Mesenchymal stem cell (in vitro differentiated cells and primary cell): ENCODE measurements at places on chromosomes 16 and 17.

DNA sequence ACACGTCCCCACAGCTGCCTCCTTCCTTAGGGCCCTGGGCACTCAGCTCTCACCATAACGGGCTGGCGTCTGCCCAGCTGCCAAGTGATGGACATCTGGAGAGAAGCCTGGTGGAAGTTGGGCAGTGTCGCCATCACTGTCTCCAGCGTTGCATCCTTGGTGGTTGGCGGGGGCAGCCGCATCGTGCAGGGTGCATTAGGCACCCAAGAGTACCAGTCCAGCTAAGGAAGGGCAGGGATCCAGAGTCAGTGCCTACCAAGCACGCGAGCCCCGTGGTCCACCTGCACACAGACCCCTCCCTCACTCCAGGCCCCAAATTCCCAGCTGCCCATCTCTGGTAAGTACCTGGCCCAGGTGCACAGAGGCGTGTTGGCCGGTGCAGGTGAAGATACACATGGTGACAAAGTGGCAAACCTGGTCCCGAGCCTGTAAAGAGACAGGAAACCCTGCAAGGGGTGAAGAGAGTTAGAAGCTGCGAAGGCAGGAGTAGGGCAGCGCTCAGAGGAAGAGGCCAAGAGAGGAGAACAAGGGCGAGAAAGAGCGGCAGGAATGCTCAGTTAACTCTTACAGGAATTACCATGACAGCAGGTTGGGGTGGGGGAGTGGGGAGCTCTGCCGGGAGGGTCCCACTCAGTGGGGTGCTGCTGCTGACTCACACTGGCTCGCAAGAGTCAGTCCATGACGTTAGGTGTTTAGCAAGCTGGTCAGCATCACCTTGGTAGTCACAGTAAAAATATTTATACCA, 9.5 kb downstream of the ALOX15 start:
- DNase-seq: peak; percentile 5

- DNase-seq: peak; percentile 53
Measured at GRCh38 chr17:56319531-56319930, 166.3 kb downstream of the ANKFN1 start.

- no peak for DNase-seq
Measured at GRCh38 chr16:75378616-75379015, 54.7 kb downstream of the CFDP1 start.

DNA sequence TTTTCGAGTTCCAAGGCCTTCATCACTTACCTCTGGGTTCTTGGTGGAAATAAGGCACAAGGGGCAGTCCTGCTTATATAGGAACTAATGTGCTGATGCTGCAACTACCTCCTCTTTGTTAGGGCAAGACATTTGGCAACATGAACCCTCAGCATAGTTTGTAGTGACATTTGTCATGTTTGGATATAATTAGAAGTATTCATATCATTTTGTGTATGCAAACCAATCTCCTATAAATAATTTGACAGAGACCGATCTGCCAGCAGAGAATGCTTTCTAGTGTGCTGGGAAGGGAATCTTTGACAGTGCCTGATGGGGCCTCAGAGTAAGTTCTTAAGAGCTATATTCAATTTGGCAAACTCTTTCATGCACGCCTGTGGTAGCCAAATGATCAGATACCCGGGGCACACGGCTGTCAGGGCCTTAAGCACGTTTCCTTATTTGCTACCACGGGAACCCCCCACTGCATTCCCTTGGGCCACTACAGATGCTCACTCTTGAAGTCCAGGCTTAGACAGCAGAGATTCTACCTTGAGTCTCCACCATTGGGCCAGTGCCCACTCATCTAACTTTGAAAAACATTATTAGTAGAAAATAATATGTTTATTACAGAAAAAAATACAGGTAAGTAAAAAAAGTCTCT, at the start of gene MYH8:
MYH8 (minus strand) TSS at position 51 of the 643 bp plus-strand sequence. CDS start 1,723 bp downstream, outside the sequence.
- DNase-seq: no peak

DNA sequence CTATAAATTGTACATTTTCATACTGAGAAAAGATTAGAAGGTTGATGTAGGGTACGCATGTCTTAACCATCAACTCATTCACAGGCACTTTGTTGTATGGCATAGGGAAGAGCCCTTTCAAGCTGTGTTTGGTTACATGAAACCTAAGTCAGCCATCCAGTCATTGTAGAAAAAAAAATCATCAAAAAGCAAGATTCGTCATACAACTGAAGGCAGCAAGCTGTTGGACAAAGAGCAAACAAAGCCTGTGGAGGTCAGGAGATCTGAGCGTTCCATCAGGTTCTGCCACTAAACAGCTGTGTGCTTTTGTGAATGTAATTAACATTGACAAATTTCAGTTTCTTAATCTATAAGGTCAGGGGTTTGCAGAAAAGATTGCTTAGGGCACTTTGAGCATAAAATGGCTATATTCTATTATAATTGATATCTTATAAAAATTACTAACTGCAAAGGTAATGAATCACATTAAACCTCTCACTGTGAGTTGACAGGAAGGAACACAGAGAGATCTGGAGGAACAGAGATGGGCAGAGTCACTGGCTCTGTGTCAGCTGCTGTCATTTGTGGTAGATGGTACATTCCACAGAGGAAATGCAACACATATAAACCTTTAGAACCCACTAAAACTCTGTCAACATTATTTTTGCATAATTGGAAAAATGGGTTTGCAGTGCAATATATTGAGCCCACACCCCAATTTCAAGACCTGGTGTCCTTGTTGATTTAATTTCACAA, 66.3 kb upstream of the MYOCD start:
- DNase-seq: peak; percentile 37

- DNase-seq: no peak
Measured at GRCh38 chr16:90046122-90046970, 27.1 kb upstream of the DBNDD1 start.

DNA sequence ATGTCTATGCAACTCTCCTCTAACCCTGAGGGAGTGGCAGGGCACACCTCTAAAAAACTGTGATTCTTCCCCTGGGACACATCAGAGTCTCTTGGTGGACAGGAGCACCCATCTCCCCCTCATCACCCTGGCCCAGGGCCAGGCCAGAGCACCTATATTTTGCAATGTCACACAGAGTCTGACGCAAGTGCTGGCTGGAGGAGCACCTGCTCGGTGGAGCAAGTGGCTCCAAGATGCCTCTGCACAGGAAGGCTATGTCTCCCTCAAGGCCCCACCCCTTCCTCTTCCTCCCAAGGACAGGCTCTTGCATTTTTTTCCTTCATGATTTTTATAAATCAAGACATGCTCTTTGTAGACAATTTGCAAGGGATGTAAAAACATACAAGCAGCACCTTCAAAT, 13.3 kb downstream of the SNN start:
- DNase-seq: no peak

- DNase-seq: no peak
Measured at GRCh38 chr17:79085921-79086551, 11.4 kb downstream of the ENGASE start.

GRCh38 chr17:73011016-73011486, 81.4 kb downstream of the SLC39A11 start:
- DNase-seq: no peak

DNA sequence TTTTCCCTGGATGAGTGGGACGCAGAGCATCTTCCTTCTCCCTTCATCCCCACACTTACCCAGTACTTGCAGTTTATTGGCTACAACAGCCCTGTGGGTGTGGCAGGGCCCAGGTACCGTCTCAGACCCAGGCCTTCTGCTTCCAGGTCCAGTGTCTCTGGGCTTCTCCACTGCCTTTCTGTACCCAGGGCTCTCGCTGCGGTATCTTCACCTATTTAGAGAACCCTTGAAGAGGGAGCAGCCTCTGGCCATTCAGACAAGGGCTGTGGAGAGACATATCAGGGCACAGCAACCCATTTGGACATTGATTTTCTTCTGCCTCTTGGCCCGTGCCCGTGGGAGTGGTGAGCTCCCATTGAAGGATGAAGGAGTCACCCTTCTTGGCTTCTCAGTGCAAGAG, 17.3 kb downstream of the TBX4 start:
- no peak for DNase-seq

GRCh38 chr17:64503821-64504768, 2.0 kb downstream of the DDX5 start:
- DNase-seq: no peak

GRCh38 chr16:9091867-9092281, 430 bp downstream of the HAPSTR1 start:
- DNase-seq: peak; percentile 33

- no peak for DNase-seq
Measured at GRCh38 chr16:12423131-12423530, 380.6 kb downstream of the CPPED1 start.

GRCh38 chr16:85193876-85194275, 81.6 kb upstream of the CIBAR2 start:
- DNase-seq: no peak

DNA sequence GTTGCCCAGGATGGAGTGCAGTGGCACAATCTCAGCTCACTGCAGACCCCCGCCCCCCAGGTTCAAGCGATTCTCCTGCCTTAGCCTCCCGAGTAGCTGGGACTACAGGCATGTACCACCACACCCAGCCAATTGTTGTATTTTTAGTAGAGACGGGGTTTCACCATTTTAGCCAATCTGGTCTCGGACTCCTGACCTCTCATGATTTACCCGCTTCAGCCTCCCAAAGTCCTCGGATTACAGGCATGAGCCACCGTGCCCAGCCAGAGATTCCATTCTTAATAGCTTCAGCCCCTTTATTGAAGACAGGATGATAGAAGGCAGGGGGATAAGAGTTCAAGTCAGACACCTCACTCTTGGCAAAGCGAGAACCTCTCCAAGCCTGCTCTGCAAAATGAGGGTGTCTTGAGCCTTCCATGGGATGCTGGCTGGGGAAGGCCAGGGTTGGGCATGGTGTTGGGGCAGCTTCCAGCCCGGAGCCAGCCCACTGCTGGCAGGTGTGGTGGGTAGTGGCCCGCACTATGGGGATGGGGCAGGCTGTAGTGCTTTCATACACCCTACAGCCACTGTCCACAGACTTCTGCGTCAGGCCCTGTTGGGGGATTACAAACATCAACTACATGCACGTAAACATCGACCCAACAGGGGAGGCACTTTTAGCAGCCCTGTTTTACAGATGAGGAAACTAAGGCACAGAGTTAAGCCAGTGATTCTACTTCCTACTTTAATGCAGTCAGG, 3.5 kb downstream of the CARHSP1 start:
- no peak for DNase-seq

GRCh38 chr16:1216296-1216619, 8.8 kb downstream of the TPSG1 start:
- DNase-seq: no peak

DNA sequence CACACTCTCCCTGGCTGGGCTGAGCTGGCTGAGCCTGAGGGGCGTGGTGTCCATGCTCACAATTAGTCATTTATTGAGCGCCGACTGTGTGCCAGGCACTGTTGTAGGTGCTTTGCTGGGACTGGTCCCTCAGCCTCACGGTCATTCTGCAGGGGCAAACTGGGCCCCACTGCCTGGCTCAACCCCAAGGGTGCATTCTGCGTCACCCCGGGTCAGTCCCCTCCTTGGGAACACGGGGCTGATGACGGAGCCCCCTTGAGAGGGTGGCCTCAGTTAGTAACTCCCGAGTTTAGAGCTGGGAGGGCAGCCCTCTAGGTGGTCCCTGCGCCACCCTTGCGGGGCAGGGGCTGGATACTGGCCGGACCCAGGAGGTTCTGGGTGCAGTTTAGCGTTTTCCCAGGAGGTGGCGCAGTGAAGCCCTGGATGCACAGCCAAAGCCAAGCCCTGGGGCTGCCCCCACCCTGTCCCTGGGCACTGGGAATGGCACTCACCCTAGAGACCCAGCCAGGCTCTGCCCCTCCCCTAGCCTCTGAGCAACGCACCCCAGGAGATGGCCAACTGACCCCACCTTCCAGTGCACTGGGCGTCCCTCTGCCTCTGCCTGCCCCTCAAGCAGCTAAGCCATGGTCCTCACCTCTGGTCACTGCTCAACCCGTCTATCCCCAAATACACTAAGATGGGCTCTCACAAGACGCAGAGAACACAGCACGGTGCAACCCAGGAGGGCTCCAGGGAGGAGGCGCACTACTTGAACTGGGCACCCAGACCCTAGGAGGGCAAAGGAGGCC, 243.2 kb upstream of the GSE1 start:
- peak; percentile 71 for DNase-seq

DNA sequence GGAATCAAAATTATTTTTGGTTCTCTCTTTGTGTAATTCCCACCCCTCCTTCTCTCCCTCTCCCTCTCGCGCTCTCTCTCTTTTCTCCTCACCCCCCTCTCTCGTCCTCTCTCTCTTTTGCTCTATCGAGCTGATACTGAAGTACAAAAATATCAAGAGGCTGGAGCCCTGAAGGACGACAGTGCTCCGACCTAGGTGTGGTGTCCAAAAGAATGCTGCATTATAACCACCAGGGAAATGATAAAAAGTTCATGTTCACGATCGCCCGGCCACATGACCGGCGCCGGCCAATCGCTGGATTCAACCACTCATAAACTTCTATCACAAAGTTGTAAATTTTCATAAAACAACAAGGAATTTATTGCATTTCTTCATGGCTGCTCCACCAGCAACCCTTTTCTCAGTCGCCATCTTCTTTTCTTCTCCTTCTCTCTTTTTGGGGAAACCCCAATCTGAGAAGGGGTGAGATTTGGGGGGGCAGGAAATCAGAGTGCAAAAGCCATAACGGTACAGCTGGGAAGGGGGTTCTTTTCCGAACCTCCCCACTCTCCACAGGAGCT, at the start of gene HOXB6:
HOXB6 (minus strand) TSS at position 217 of the 560 bp plus-strand sequence. CDS start 6,836 bp downstream, outside the sequence.
- peak; percentile 89 for DNase-seq

GRCh38 chr17:64984851-64985521, 65.7 kb upstream of the LRRC37A3 start:
- peak; percentile 79 for DNase-seq

DNA sequence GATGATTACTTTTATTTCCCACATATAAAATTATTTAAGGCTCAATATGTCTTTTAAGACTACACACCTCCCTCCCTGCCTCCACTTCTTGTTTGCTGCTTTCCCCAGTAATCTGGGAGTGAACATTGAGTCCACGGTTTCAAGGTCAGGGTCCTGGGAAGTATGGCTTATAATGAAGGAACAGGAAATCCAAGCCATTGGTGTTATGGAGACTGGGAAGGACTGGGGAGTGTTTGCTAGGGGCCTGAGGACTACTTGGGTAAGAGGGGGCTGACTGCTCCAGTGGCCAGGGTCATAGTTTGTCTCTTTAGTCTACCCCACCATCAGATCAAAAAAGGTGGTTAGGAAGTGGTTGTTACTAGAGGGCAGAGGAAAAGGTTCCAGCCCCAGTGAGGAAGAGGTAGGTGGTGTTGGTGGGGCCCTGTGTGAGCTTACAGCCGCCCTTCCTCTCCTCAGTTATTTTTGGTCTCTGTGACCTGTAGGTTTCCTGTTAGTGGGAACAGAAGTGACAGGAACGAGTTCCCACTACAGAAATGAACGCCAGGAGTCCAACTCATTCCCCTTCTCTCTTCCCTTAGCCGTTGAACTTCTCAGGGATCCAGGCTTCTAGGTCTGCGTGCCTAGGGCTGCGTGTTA, 742 bp upstream of the SLC16A13 start:
- no peak for DNase-seq

- no peak for DNase-seq
Measured at GRCh38 chr17:55996826-55997225, 156.4 kb upstream of the ANKFN1 start.

DNA sequence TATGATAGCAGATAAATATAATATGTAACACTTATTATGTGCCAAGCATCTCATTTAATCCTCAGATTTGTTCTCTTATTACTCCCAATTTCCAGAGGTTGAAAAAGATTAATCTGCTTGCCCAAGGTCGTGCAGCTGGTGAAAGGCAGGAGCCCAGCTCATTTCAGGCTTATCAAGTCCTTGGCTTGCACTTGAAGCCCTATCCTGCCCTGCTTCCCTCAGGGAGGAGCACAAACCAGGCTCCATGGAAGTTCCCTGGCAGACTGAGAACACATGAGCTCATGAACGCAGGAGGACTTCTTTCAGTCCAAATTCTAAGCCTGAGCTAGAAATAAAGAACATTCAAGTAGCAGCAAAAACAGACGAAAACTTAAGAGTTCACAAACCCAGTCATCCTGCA, 74.8 kb downstream of the USP31 start:
- no peak for DNase-seq
